AG09319 (cell line): ENCODE measurements at places on chromosomes 6 and 20.

- peak; percentile 35 for DNase-seq
Measured at GRCh38 chr6:137811121-137811915, 55.7 kb upstream of the TNFAIP3 start.

- no peak for DNase-seq
Measured at GRCh38 chr6:1960486-1961142, 284.8 kb downstream of the GMDS start.

GRCh38 chr6:87375315-87375714 is 30.7 kb downstream of the C6orf163 start:
- DNase-seq = no peak

DNA sequence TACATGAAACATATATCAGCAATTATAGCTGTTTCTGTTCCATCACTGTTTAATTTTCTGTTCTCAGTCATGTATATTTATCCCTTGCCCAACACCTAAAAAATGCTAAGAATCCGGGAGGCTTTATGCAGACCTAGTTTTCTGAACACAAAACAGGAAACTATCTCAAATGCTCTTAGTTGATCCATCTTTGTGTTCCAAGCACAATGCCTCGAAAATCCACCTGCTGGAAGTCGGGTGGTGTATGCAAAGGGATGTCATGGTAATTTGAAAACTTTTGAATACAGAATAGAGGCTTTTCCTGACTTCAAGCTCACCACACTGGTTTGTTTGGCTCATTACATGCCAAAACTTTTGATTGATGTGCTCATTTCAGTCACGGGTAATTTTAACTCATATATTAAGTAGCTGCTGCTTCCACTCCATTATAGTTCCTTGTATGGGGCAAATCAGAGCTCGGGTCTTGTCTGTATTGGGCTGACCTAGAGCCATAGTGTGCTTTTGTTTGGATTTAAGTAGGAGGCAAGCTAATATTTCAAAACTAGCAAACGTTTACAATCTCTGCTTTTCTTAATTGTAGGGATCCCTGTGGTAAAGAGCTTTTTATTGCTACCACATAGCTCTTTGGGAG is 646.5 kb upstream of the EPHA7 start:
- DNase-seq = no peak

DNA sequence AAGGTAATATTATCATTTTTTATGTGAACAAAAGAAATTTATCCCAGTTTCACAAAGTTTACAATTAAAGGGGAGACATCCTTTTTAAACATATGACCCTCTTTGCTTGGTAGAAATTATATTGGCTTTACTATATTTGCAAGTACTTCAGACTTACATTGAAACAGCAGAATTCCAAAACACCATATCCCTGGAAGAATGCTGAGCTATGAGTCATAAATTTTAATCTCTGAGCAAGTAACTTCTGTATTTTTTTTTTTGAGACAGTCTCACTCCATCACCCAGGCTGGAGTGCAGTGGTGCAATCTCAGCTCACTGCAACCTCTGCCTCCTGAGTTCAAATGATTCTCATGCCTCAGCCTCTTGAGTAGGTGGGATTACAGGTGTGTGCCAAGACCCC is 240.4 kb downstream of the TBC1D32 start:
- no peak for DNase-seq

DNA sequence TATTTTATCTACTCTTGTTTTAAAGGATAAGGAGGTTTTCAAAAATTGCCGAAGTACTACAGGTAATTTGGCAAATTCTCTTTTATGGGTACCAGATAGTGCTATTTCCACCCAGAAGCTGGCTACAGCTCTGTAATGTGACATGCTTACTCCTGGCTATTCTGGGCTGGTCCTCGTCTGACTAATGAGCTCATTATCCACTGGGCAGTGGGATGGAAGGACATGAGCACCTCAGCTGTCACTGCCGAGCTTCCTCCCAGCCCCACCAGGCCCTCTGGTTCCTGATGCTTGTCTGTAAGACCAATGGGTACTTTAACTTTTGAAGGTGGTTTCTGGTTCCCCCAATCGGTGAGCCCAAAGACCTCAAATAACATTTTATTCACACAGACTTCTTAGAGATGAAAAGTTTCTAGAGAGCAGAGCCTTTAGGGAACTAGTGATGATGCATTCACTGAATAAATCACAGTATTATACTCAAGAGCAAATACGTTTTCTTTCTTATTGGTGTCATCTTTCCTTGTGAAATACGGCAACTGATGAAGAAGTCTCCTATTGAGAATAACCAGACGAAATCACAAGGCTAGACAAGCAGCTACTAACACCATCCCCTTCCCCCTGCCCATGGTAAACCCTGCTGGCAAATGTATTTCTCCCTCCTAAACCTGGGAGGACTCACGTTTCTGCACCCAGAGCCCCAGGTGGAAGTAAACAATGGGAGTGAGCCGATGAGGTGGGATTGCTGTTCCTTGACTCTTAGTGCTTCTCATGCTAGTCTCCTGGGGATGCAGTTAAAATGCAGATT is 80.8 kb downstream of the SLC22A3 start:
- DNase-seq = no peak

GRCh38 chr20:3371754-3372153 is 35.7 kb downstream of the DNAAF9 start:
- no peak for DNase-seq

- no peak for DNase-seq
Measured at GRCh38 chr6:124748778-124749177, 213.5 kb upstream of the RNF217 start.

- no peak for DNase-seq
Measured at GRCh38 chr6:125944896-125945295, 11.7 kb upstream of the HINT3 start.

DNA sequence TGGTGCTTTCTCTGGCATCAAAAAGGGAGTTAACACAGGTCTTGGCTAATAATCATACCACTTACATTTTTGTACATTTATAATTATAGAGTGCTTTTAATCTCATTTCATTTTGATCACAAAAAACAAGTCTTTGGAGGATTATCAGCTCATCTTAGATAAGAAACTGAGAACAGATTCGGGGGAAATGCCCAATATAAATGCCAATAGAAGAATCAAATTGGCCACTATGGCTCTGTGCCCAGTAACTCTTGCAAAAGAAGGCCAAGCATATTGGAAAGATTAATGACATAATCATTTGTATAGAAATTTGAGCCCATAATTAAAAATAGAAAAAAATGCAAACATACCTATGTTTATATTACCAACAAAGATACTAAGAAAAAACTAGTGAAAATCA is 42.5 kb downstream of the IPCEF1 start:
- peak; percentile 37 for DNase-seq

DNA sequence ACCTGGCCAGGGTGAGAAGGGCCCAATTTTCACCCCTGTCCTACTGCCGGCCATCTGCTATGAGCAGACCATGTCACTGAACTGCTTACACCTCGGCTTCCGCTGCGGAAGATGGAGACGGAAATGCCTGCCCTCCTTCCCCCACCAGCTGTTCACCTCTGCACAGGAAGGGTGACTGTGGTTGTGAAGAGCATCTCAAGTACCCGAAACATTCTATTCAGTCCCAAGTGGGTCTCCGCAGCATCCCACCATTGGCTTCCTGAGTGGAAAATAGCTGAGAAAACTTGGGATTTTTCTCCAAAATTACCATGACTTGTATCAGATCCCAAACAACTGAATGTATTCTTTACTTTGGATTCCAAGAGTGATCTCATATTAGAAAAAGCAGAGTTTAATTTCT is 16.1 kb downstream of the DOK5 start:
- no peak for DNase-seq

DNA sequence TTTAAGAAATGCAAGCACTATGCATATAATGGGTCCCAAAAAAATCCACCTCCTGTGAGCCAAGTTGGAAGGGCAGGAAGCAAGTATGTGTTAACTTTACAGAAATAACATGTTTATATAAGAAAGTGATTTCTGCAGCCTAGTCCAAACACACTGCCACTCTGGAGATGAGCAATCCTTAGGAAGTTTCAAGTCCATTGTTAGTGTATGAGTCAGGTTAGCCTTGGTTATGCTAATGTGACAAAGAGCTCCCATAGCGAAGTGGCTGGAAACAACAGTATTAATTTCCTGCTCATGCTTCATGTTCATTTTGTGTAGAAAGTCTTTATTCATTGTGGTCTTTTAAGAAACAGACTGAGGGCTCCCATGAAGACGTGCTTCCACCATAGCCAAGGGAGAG is 121.4 kb downstream of the TBXT start:
- DNase-seq = peak; percentile 56

DNA sequence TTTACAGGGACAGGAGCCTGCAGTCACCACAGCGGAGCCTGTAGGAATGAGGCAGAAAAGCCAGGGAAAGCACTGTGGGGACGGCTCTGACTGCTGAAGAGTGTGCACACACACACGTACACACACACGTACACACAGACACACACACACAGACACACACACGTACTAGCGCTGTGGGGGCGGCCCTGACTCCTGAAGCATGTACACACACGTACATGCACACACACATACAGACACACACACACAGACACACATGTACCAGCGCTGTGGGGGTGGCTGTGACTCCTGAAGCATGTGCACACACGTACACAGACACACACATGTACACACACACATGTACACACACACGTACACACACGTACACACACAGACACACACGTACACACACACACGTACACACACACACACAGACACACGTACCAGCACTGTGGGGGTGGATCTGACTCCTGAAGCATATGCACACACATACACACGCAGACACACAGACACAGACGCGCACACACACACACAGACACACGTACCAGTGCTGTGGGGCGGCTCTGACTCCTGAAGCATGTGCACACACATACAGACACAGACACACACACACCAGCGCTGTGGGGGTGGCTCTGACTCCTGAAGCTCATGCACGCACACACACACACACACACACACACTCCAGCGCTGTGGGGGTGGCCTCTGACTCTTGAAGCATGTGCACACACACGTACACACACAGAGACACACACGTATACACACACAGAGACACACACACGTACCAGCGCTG is 127.3 kb downstream of the DLL1 start:
- no peak for DNase-seq

GRCh38 chr6:5308066-5308465 is 46.8 kb downstream of the FARS2 start:
- no peak for DNase-seq

DNA sequence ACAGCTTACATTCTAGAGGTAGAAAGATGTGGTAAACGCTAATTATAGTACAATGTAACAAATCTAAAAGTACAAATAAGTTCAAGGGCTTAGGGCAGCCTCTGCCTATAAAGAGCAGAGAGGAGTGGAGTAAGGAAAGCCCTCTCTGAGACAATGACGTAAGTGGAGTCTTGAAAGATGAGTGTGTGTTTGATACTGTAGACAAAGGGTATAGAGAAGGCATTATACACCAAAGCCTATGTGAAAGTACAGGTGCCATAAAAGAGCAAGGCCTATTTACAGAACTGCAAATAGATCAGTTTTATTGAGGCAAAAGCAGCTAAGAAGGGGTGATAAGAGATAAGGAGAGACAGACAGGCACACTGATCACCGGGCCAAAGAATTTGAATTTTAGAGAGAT is 10.9 kb downstream of the GOPC start:
- no peak for DNase-seq

DNA sequence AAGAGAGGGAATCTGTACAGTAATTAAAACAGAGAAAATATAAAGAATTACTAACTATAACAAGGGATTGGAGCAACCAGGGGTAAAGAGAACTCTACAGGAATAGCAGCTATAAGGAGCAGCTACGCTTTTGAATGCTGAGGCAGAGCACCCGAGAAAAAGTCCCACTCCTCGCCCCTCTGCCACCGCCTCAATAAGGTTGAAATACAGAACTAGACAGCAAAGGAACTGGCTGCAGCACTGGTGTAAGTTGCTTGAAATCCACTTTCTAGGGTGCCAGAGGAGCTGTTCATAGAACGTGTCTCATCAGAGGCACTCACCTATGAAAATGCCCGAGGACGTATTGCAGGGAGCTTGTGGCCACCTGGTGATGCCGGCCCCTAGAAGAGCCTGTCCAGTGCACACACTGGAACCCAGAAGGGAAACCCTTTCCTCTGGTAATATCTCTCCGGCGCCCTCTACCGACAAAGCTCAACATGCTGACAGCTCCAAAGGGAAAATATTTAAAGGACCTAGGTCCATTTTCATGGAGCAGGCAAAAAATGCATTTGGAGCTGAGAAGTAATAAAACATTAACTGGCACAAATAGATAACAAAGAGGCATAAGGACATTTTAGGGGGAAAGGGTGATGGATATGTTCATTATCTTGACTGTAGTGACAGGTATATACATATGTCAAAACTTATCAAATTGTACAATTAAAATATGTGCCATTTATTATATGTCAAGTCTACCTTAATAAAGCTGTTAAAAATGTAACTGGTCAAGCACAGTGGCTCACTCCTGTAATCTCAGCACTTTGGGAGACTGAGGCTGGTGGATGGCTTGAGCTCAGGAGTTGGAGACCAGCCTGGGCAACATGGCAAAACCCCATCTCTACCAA is 137.4 kb upstream of the HDAC2 start:
- DNase-seq = peak; percentile 45

- no peak for DNase-seq
Measured at GRCh38 chr6:117840541-117840983, 66.5 kb upstream of the SLC35F1 start.

DNA sequence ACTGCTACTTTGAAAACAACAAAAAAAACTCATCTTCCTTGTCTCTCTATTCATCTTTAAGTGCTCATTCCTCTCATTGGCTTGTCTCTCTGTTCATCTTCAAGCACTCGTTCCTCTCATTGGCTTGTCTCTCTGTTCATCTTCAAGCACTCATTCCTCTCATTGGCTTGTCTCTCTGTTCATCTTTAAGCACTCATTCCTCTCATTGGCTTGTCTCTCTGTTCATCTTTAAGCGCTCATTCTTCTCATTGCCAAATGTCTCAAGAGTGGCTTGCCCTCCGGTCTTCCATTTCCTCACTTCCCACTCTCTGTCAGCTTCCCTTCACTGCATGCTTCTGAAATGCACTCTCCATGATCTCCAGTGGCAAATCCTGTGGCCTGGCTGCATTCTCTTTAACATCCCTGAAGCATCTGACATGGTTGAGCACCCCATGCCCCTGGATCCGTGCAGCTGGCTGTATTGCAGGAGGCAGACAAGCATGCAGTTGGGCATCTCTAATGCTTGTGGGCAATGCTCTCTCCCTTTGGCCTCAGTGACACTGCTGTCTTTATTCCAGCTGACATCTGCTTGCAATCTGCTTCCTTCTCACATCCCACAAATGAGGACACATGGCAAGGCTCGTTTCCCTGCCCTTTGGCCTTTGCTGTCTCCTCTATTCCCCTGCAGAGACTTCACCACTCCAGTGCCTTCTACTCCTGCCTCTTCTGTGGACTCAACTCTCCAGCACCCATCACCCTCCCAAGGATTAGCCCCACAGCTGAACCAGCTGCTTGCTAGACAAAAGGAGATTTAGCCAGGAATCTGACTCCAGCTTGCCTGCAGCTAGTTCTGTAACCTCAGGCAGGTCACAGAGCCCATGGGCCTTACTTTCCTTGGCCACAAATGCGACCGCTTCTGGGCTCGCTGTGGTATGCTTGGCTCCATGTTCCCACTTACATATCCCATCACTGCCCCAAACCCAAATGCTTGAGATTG is 143.2 kb upstream of the SNX9 start:
- no peak for DNase-seq

- no peak for DNase-seq
Measured at GRCh38 chr6:104540743-104541142, 319.0 kb downstream of the HACE1 start.

- no peak for DNase-seq
Measured at GRCh38 chr6:40732878-40733277, 145.7 kb upstream of the LRFN2 start.

GRCh38 chr6:134983823-134984222 is 33.9 kb upstream of the ALDH8A1 start:
- DNase-seq = no peak
